ENCODE measurements at places on chromosomes 5 and 9.

GRCh38 chr5:57094753-57095683, 78.8 kb upstream of the GPBP1 start:
- DNase-seq = peak; percentile 10

- DNase-seq = no peak
Measured at GRCh38 chr9:103978396-103978795, 115.7 kb upstream of the SMC2 start.

- DNase-seq = no peak
Measured at GRCh38 chr5:172830275-172830799, 3.7 kb upstream of the ERGIC1 start.

DNA sequence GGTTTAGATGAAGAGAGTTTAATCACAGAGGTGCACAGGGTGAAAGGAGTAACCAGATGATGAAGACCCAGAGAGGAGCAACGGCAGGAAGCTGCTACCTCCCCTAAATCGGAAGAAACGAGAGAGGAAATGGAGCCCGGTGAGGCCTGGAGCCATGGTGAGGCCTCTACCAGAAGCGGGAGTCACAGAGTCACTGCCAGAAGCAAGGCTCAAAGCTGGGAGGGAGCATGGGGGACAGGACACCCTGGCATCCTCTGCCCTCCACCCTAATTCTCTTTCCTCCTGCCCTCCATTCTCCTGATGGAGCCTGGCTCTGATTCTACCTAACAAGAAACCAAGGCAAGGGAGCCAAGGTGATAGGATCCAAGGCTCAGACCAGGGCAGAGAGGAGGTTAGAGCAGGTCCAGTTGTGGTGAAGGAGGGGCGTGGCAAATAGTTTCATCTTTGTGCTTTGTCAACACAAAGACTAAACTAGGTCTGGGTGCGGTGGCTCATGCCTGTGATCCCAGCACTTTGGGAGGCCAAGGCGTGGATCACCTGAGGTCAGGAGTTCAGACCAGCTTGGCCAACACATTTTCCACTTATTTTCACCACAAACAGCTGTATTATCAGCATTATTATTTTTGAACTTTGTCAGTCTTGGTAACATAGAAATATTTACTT, 134.4 kb upstream of the RAI14 start:
- DNase-seq = no peak

DNA sequence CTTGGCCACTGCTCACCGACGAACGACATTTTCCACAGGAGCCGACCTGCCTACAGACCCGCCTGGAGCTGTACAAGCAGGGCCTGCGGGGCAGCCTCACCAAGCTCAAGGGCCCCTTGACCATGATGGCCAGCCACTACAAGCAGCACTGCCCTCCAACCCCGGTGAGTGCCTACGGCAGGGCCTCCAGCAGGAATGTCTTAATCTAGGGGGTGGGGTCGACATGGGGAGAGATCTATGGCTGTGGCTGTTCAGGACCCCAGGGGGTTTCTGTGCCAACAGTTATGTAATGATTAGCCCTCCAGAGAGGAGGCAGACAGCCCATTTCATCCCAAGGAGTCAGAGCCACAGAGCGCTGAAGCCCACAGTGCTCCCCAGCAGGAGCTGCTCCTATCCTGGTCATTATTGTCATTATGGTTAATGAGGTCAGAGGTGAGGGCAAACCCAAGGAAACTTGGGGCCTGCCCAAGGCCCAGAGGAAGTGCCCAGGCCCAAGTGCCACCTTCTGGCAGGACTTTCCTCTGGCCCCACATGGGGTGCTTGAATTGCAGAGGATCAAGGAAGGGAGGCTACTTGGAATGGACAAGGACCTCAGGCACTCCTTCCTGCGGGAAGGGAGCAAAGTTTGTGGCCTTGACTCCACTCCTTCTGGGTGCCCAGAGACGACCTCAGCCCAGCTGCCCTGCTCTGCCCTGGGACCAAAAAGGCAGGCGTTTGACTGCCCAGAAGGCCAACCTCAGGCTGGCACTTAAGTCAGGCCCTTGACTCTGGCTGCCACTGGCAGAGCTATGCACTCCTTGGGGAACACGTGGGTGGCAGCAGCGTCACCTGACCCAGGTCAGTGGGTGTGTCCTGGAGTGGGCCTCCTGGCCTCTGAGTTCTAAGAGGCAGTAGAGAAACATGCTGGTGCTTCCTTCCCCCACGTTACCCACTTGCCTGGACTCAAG, 1.5 kb downstream of the CSF2 start:
- no peak for DNase-seq

DNA sequence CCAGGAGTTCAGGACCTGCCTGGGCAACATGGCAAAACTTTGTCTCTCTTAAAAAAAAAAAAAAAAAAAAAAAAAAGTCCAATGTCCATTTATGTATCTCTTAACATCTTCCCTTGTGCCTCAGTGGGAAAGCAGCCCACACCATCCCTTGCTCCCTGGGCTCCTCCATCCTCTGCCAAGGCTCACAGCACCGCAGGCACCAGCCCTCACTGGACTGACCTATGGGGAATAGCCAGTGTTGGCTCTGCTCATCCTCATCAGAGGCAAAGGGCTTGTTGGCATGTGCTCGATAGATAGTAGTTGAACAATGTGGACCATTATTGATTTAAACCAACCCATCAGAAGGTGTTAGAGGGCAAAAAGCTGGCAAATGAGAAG, 61.8 kb upstream of the LRRTM2 start:
- no peak for DNase-seq

DNA sequence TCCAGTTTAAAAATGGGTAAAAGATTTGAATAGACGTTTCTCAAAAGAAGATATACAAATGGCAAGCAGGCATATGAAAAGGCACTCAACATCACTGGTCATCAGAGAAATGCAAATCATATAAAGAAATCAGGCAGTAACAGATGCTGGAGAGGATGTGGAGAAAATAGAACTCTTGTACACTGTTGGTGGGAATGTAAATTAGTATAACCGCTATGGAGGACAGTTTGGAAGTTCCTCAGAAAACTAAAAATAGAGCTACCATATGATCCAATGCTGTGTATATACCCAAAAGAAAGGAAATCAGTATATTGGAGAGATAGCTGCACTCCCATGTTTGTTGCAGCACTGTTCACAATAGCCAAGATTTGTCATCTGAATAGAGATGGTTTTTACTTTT, 42.7 kb downstream of the SLC12A2 start:
- DNase-seq = no peak

DNA sequence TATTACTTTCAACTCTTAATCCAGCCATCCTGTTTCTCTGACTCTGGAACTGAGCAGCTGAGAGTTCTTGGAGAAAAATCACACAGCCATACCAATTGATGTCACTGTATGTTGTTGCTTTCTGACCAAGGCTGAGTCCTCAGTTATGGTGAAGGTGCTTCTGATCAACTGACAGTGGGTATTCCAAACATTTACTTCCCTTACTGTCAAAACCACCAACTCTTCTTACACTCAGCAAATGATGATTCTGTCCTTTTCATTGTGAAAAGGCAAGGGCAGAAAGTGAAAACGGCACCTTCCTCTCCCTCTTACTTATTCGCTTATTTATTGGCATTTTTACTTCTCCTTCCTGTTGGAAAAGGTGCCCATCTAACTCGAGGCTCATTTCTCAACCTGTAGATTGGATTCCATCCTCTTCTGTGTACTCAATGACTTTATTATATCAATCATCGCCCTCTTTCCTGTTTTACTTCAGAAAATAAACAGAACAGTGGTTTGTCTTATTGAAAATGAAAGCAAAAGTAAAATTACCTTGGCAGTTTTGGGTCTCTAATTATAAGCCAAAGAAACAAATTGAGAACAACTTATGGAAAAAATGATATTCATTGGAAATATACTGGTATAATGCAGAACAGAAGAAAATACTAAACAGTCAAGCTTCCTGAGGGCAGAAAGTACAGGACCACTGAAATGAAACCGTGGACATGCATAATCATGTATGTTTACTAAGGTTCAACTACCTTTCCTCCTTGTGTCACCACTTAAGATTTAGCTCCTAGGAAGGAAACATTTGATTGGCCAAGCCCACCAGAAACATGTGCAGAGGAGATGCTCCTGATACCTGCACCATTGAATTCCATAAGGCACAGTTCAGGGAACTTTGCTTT, 104.5 kb upstream of the CHD1 start:
- no peak for DNase-seq

GRCh38 chr9:138024131-138024530, 146.5 kb downstream of the CACNA1B start:
- DNase-seq = no peak

- DNase-seq = peak; percentile 56
Measured at GRCh38 chr5:83265318-83265717, 188.0 kb downstream of the XRCC4 start.

DNA sequence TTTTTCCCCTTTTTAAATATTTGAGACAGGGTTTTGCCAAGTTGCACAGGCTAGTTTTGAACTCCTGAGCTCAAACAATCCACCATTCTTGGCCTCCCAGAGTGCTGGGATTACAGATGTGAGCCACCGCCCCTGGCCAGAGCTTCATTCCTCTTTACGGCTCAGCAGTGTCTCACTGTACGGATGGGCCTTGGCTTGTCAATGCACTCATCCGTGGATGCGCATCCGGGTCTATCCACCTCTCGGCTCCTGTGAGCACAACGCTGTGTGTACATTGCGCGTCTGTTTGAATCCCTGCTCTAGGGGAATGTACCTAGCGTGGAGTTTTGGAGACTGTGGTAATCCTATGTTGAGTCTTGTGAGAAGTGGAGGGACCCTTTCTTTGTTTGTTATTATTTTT, 10.9 kb upstream of the EGFL7 start:
- DNase-seq = no peak

DNA sequence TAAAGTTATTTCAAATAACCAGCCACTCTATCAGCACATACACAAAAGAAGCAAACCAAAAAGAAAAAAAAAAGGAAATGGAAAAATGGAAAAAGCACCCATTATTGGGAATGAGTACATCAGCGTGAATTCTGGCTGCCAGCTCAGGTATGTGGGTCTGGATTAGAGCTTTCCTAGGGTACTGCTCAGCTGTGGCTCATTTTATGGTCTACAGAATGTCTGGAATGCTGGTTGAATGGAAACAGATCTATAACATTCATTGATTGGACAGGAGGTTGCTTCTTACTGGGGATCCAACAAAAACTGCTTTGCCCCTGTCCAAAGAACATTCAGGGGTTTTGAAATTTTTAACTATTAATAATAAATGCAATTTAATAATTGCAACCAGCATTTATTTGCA, 3.9 kb upstream of the CAST start:
- no peak for DNase-seq

- DNase-seq = no peak
Measured at GRCh38 chr9:127316586-127317323, 52.2 kb downstream of the GARNL3 start.

- DNase-seq = no peak
Measured at GRCh38 chr9:137265496-137266161, 10.5 kb downstream of the NELFB start.

- DNase-seq = peak; percentile 41
Measured at GRCh38 chr9:137303151-137303892, 1.3 kb upstream of the NRARP start.

Data from dermis microvascular lymphatic vessel endothelial cell (primary cell).